Neural crest cell (in vitro differentiated cells): ENCODE measurements at places on chromosomes 7 and 10.
A peak's percentile ranks its signal among the peaks of the same experiment; 100 is the strongest.

DNA sequence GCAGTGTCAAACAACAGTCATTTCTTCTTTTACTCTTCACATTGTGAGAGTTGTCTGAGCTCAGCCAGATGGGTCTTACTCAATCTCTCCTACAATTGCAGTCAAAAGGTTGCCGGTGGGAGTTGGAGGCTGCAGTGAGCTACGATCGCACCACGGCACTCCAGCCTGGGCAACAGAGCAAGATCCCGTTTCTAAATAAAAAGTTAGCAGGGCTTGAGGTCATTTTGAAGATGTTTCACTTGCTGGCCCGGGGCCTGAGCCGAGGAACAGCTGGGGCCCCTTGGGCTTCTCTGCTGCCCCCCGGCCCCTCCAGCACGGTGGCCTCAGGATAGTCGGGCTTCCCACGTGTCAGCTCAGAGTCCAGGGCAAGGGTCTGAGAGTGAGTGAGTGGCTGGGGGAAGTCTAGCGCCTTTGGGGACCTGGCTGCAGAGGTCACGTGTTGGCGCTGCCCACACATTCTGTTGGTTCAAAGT, 40.4 kb downstream of the GTF2IRD1 start:
- DNase-seq = no peak

DNA sequence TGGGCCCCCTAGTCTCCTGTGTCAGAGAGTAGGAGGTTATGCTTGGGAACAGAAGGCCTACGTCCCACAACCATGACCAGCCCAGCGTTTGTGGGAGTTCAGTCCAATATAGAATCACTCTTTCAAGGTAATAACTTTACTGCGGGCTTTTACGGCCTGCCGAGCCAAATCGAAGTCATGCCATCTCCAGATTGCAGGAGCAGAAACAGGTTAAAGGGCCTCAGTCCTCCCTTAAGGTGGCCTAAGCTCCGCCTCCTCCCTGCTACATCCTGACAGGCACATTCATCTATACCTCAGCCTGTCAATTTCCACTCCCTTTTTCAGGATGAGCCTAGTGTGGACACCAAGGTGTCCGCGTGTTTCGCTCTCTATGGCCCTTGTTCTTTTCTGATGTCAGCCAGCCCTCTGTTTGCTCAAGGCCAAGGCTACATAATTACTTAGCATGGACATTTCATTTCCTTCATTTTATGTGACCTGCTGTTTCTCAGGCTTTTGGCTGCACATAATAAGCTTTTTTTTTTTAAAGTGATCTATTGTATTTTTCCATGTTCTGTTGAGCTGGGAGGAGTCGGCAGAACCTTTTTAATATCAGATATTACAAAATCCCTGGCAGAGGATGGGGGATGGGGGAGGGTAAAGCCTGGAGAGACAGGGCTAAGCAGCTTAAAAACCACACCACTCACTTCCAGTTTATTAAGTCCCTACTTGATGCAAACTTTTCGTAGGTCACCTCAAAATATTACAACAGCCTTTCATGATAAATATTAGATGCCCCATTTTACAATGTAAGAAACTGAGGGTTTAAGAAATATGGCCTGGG, 84.6 kb downstream of the CACNB2 start:
- DNase-seq = no peak

DNA sequence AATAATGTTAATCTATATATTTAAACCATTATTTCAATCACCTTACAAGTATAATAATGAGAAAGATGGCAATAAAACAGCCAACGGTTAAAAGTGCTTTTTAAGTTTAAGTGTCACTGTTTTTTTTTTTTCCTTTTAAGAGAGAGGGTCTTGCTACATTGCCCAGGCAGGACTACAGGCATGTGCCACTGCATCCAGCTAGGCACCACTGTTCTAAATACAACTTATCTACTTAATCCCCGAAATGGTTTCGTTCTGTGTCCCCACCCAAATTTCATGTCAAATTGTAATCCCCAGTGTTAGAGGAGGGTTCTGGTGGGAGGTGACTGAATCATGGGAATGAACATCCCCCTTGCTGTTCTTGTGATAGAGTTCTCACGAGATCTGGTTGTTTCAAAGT, 49.7 kb downstream of the TNPO3 start:
- no peak for DNase-seq

DNA sequence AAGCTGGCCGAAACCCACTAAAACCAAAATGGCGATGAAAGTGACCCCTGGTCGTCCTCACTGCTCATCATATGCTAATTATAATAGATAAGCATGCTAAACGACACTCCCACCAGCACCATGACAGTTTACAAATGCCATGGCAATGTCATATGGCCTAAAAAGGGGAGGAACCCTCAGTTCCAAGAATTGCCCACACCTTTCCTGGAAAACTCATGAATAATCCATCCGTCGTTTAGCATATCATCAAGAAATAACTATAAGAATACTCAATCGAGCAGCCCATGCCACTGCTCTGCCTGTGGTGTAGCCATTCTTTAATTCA, 422.0 kb downstream of the CALN1 start:
- DNase-seq = no peak

DNA sequence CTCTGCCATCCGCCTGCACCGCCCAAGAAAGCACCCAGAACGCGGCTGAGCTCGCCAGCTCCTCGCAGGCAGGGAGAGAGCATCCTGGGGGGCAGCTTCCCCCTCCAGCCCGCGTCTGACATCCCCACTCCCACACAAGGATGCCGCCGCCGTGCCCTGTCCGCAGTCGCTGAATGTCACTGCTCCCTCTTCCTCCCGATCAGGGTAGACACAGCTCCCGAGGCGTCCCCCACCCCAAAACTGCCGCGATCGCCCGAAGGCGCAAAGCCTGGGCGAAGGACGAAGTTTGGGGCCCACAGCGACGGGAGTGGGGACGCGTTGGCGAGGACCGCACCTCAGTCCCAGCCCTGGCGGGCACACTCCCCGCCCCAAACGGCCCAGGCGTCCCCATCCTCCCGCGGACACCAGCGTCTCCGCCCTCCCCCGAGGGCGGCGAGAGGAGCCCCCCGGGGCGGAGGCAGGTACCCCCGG, 1.5 kb upstream of the KAT6B start:
- peak; percentile 31 for DNase-seq

GRCh38 chr10:87942884-87943527, 79.6 kb downstream of the PTEN start:
- no peak for DNase-seq

- no peak for DNase-seq
These were observed 82.0 kb upstream of the RHEB start for GRCh38 chr7:151601521-151602305.

DNA sequence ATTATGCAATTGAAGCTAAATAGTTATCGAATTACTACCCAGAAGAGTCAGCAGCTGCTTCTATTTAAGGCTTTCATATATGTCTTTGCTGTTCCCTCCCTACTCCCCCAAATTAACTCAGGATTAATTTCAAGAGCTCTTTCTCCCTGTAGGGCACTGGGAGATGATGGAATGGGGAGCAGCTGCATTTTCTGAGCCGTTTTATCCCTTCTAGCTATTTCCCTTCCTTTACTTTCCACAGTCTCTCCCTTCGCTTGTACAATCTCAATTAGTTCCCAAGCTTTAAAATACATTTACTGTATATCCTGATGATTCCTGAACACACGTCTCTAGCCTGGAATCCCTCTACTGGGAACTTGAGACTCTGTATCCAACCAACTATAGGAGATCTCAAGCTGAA, 19.8 kb upstream of the TSPAN12 start:
- no peak for DNase-seq

DNA sequence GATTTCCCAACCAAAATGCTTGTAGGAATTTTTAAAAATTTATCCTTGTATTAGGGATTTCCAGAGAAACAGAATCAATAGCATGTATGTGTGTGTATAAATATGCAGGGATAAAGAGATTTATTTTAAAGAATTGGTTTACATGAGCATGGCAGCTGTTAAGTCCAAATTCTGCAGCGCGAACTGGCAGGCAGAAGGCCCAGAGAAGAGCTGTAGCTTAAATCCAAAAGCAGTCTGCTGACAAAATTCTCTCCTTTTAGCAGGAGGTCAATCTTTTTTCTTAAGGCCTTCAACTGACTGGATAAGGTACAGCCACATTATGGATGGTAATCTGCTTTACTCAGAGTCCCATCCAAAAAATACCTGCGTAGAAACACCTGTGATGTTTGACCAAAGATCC, 42.0 kb downstream of the PRR15 start:
- no peak for DNase-seq

- DNase-seq = no peak
These were observed 150.3 kb downstream of the NEBL start for GRCh38 chr10:20746856-20747255.

GRCh38 chr7:155368894-155369600, 71.4 kb downstream of the INSIG1 start:
- no peak for DNase-seq

GRCh38 chr10:117514971-117515370, 27.6 kb upstream of the EMX2 start:
- DNase-seq = no peak

DNA sequence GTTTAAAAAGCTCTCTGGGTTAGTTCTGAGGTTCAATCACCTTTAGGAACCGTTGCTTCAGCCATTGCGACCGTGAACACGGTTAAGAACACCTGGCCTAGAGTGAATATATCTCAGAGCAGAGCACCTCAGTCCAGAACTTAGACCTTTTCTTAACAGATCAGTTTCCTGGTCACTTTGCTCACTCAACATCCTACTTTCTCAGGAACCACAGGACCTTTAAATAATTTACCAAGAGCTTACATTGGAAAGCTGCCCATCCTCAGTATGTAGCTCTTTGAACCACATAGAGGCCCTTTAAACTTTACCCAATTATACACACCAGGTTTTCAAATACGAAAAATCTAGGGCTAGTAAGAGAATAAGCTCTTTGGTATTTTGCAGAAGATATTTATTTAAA, 153.2 kb downstream of the NRBF2 start:
- DNase-seq = no peak

DNA sequence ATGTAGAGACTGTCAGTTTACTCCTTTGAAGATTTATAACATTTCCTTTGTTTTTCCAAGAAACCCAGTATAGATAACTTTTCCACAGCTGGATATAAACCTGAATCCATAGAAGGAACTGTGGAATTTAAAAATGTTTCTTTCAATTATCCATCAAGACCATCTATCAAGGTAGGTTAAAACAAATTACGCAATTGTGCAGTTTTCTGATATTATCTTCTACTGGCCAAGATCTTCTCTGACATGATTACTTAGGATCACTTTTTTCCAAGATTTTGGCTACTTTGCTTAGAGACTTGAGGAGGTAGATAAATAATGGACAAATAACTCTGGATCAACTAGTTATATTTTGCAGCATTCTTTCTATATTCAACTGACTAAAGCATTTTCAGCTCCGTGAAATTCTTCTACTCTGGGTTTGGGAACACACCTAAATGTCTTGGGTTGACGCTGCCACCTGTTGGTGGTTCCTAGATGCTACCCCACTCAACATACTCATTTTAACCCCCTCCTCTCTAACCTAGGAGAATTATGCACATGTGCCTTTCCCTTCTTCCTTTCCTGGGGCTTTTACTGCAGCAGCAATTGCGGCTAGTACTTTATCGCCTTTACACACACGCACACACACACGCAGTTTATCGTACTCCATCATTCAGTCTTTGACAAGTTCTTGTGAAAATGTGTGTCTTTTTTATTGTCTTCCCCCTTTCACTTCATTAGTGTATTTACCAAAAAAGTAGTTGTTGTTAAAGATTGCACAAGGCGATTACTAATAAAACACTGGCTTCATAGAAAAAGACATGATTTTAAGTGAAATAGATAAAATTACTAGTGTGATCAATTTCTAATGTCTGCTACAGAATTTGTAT, 32.7 kb downstream of the ABCB5 start:
- peak; percentile 22 for DNase-seq

DNA sequence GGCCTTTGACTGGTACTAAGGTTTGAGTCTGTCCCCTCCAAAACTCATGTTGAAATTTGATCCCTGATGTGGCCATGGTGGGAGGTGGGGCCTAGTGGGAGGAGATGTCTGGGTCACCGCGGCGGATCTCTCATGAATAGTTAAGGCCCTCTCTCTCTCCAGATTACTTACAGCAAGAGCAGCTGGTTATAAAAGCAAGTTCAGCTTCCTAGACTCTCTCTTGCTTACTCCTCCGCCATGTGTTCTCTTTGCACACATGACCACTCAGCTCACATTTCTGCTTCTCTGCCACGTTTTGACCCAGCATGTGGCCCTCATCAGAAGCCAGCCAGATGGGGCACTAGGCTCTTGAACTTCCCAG, 29.9 kb upstream of the ZMIZ1 start:
- no peak for DNase-seq

DNA sequence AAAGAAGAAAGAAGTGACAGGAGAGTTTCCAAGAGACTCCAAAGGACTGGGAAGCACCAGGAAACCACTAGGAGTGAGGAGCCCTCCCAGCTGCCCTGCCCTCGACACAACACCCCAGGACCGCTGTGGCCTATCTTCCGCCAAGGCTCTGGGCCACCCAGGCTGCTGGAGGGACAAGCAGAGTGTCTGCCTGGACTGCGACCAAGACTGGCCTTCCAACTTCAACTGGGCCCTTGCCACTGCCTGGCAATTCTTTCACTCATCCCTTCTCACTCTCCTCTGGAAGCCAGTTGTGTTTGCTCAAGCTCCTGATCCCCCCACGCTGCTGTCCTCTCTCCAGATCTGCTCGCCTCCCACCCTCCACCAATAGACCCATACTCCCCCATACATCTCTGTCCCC, 10.2 kb downstream of the KIAA1549 start:
- DNase-seq = no peak

- no peak for DNase-seq
These were observed 861 bp upstream of the LIMK1 start for GRCh38 chr7:74082770-74083116.

DNA sequence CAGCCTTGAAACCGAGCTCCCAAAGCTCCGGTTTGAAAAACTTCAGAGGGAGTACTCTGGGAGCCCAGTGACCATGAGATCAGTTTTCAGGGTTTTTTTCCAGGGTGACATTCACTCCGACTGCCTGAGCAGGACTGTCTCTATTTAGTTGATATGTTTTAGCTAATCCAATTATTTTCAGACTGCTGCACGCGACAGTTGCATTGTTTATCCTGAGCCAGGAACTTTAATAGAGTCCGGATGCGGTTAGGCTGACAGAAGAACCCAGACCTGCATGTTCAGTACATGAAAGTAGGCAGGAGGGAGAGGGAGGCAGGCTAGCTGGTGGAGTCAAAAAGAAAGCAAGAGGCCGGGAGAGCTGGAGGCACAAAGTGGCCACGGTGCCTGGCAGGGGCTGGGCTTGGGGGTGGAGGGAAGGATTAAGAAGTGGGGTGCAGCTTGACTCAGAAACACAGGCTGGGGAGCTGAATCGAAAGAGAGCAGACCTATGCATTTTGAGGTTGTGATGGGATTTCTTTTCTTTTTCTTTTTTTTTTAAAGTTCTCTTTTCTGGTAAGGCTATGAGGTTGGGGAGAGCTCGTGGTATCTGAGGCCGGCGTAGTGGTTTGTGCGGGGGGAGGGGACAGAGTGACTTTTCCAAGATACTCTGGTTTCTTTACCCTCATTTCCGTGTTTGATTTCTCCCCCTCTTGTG, 5.7 kb downstream of the GATA3 start:
- no peak for DNase-seq

GRCh38 chr10:112834751-112835181, 115.3 kb upstream of the TCF7L2 start:
- no peak for DNase-seq

GRCh38 chr7:12314199-12314598, 89.5 kb downstream of the VWDE start:
- DNase-seq = no peak
